ENCODE measurements at places on chromosomes 2 and 18.

DNA sequence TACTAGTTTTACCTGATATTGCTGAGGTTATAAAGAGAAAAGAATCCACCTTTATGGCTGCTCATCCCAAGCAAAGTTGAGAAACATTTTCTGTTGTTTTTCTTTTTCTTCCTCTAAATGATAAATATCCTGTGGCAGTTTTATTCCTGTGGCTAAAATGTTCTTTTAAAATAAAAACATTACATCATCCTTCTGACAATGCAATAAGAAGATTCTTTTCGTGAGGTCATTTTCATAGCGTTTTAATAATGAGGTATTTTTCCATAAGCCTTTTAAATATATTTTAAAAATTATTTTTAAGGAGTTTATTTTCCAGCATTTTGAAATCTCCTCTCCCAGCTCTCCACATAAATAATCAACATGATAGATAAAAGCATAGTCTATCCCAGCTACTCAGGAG, 52.8 kb upstream of the EPB41L3 start:
- no peaks in the 10 kb centered on the region for H3K36me3 ChIP-seq
- H3K27me3 ChIP-seq: no peaks in the 10 kb centered on the region
- H3K4me1 ChIP-seq: no peaks in the 10 kb centered on the region
- H3K27ac ChIP-seq: no peak overlapping the region
- no peak for ATAC-seq
- H3K4me3 ChIP-seq: no peak overlapping the region

GRCh38 chr18:2994603-2995432, 18.1 kb downstream of the LPIN2 start:
- H3K27me3 ChIP-seq: no peaks in the 10 kb centered on the region
- peaks cover 17% of the 10 kb centered on the region for H3K36me3 ChIP-seq
- peak; percentile 93 for ATAC-seq
- H3K4me1 ChIP-seq: peaks cover 63% of the 10 kb centered on the region
- H3K4me3 ChIP-seq: peak overlapping the region; percentile 14

GRCh38 chr2:105917688-105918087, 173.0 kb downstream of the NCK2 start:
- ATAC-seq: no peak
- peak overlapping the region; percentile 57 for H3K27ac ChIP-seq
- H3K4me1 ChIP-seq: peaks cover 30% of the 10 kb centered on the region
- no peak overlapping the region for H3K4me3 ChIP-seq

DNA sequence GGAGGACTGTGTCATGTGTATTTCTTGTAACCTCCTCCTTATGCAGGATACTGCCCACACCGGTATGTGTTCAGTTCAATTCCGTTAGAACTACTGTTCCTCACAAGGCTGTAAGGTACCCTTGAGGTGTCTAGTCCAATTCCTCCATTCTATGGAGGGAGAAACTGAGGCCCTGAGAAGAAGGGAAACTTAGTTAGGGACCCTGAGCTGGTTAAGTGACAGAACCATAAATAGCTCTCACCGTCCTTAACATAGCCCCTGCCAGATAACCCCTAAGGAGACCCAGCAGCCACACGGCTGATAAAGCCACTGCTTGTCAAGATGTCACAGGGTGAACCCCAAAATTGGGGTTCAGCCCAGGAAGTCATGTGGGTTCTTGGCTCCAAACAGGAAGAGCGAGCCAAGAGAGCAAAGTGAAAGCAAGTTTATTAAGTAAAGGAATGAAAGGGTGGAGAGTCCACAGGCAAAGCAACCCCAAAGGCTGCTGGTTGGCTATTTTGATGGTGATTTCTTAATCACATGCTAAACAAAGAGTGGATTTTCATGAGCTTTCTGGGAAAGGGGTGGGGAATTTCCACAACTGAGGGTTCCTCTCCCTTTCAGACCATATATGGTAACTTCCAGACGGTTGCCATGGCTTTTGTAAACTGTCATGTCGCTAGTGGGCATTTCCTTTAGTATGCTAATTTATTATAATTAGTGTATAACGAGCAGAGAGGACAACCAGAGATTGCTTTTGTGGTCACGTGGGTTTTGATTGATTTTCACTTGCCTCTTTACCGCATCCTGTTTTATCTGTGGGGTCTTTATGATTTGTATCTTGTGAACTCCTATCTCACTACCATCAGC, 83.4 kb upstream of the RTN4 start:
- H3K27me3 ChIP-seq: no peaks in the 10 kb centered on the region
- ATAC-seq: peak; percentile 89
- H3K36me3 ChIP-seq: no peaks in the 10 kb centered on the region
- peak overlapping the region; percentile 94 for H3K27ac ChIP-seq

DNA sequence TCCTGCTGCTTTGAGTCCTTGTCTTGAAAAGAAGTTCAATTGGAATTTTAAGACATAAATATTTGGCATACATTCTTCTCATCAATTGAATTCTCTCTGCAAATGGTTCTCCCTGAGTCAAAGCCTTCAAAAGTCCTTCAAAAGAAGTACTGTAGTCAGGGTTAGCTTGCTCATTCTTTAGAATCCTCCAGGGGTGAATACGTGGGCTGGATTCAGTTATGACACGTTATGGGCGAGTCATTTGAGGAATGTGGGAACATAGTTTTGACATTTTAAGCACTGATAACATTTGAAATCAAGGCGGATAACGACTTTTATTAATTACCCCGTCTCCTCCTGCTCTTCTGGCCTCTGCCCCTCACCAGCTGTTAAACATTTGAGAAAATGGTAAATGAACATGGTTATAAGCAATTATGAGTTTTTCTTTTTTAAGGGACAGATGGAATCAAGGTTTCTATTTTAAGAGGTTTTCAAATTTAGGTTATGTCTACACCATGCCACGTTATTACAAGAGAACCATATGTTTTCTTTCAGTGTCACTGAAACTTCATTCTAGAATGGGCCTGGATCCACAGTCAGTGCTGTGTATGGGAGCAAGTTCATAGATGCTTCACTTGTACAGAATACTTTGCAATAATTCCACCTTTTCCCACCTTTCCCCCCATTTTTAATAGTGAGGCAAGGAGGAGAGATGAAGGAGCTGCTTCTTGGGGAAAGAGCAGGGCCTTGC, 273.1 kb downstream of the TSN start:
- H3K4me3 ChIP-seq: no peak overlapping the region
- H3K27ac ChIP-seq: no peak overlapping the region
- no peak for ATAC-seq
- no peaks in the 10 kb centered on the region for H3K27me3 ChIP-seq
- no peaks in the 10 kb centered on the region for H3K36me3 ChIP-seq

- H3K4me1 ChIP-seq: peaks cover 10% of the 10 kb centered on the region
- H3K27ac ChIP-seq: peak overlapping the region; percentile 6
- ATAC-seq: peak; percentile 68
- H3K4me3 ChIP-seq: no peak overlapping the region
- peaks cover 27% of the 10 kb centered on the region for H3K27me3 ChIP-seq
- no peaks in the 10 kb centered on the region for H3K36me3 ChIP-seq
Observed at GRCh38 chr2:26740890-26741302, 23.2 kb upstream of the SLC35F6 start.

DNA sequence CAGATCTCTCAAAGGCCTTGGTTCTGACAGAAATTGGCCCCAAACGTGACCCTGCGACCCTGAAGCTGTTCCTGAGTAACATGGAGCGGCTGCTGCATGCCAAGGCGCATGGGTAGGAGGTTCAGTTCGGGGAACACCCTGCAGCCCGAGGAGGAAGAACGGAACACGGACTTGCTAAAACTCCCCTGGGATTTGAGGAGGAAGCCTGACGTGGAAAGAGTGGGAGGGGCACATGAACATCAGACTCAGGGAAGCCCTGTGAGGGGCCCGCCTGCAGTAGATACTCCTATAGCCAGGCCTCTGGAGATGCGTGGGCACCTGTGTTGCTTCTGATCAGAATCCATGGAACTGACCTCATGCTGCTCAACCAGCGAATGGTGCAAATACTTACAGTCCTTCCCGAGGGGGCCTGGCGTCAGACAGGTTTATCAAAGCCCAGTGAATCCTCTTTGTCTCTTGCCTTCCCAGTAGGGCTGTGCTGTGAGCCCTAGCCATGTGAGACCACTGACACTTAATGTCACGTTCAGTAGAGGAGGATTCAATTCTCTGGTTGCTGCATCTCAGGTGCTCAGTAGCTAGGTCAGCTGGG, 46.8 kb downstream of the IMPA2 start:
- no peak overlapping the region for H3K27ac ChIP-seq
- H3K27me3 ChIP-seq: no peaks in the 10 kb centered on the region
- H3K4me1 ChIP-seq: peaks cover 6% of the 10 kb centered on the region
- H3K36me3 ChIP-seq: peaks cover 11% of the 10 kb centered on the region

DNA sequence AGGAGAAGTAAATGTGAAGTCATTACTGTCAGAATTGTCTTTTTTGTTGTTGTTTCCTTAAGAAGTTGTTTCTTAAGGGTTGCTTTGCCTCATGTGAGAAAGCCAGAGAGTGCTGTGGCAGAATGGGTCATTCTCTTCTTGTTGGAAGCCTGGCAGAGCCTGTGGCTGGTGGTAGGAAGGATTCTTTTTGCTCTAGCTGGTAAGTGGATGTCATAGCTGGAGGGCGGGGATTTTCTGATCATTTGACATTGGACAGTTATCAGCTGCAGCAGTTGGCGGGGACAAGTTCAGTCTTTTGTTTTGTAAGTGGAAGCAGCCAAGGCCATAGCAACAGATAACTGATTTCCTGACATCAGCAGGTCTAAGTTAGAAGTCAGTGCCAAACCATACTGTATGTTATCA, 5.5 kb upstream of the RMDN2 start:
- H3K27ac ChIP-seq: no peak overlapping the region
- no peak overlapping the region for H3K4me3 ChIP-seq

GRCh38 chr2:86525421-86526340, 37.6 kb downstream of the CHMP3 start:
- peaks cover 6% of the 10 kb centered on the region for H3K4me1 ChIP-seq
- H3K4me3 ChIP-seq: no peak overlapping the region
- H3K36me3 ChIP-seq: peaks cover 30% of the 10 kb centered on the region
- no peak for ATAC-seq

GRCh38 chr2:1593371-1594122, 150.8 kb downstream of the PXDN start:
- H3K27me3 ChIP-seq: peaks cover 32% of the 10 kb centered on the region
- H3K36me3 ChIP-seq: no peaks in the 10 kb centered on the region
- no peak for ATAC-seq
- H3K27ac ChIP-seq: no peak overlapping the region

DNA sequence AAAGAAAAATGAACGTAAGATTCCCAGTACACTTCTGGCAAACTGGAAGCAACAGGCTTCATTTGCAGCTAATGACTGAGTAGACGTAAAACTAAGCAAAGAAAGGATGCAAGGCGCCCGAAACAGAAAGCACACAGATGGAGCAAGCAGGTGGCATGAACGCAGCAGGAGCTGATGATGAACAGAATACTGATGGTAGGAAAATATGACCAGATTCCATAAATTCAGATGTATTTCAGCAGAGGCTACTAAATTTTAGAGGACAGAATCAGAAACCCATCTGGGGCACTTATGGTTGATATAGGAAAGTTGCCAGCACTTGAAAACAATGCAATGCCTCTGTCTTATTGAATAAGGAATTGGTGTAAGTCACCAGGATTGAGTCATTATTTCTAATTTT, 658.7 kb upstream of the LINC00305 start:
- H3K36me3 ChIP-seq: no peaks in the 10 kb centered on the region
- no peak for ATAC-seq
- H3K27me3 ChIP-seq: no peaks in the 10 kb centered on the region
- no peak overlapping the region for H3K27ac ChIP-seq

DNA sequence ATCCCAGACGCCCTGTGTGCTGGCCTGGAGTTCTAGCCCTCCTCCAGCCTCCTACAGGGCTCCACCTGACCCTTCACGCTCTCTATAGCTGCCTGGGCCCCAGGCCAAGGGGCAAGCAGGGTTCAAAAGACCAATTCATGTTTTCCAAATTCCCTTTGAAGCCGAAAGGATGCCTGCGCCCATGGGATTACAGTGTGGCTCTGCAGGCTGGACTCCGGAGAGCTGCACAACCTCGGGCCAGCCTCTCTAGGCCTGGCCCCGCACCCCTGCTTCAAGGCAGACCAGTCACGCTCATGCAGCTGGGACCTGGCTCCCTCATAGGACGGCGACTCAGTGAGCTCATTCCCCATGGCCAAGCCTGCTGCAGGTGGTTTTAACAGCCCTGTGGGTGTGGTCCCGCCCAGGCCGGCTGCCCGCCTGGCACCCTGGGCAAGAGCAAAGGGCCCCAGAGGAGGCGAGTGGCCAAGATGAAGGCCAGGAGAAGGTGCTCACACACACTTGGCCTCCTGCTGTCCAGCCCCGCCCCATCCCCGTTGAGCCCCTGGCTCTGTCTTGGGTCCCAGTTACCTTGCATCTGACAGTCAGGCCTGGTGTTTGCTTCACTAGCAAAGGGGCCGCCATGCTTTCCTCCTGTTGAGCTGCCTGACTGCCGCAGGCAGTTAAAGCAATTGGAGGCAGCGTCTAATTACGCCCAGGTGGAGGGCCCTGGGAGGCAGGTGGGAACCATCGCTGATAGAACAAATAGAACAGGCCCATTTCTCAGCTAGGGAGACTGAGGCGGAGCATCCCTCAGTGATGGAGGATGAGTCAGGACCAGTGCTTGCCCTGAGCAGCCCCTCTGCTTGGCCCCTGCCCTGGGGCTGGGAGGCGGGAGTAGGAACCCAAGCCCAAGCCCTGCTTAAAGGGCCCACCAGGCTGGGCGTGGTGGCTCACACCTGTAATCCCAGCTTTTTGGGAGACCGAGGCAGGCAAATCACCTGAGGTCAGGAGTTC, 56.9 kb downstream of the SMAD7 start:
- H3K27me3 ChIP-seq: no peaks in the 10 kb centered on the region
- no peak for ATAC-seq
- H3K27ac ChIP-seq: no peak overlapping the region
- H3K36me3 ChIP-seq: no peaks in the 10 kb centered on the region
- H3K4me1 ChIP-seq: peaks cover 25% of the 10 kb centered on the region

DNA sequence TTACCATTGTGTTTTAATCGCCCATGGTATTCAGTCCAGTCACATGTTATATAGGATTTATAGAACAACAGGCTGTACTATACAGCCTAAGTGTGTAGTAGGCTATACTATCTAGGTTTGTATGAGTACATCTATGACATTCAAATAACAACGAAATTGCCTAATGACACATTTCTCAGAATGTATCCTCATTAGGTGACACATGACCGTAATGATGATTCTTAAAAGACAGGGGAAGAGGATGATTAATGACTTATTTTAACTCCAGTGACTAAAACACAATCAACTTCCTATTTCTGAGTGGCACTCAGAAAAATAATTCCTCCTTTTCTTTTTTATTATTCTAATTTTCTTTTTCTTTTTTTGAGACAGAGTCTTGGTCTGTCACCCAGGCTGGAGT, 63.0 kb upstream of the ACSL3 start:
- ATAC-seq: no peak
- H3K4me1 ChIP-seq: no peaks in the 10 kb centered on the region
- H3K27me3 ChIP-seq: no peaks in the 10 kb centered on the region
- H3K27ac ChIP-seq: no peak overlapping the region
- no peaks in the 10 kb centered on the region for H3K36me3 ChIP-seq

DNA sequence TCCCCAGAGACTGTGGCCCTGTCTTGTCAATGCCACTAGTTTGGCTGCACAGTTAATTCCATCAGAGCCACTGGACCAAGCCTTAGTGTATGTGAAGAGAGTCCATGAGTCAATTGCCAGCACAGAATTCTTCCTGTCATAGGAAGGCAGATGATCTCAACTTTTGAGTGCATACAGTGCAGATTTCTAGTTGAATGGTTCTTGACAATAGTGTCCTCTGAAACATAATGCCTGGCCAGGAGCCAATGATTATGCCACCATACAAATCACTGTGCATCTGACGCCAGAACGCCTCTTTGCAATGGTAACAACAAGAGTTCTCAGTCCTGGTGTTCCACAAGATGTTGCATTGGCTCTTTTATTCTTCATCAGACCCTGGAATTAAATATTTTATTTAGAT, 7.1 kb downstream of the NEUROD1 start:
- no peaks in the 10 kb centered on the region for H3K36me3 ChIP-seq
- ATAC-seq: no peak
- H3K27ac ChIP-seq: no peak overlapping the region
- peaks cover 19% of the 10 kb centered on the region for H3K4me1 ChIP-seq
- H3K27me3 ChIP-seq: peaks cover 15% of the 10 kb centered on the region
